Thymus (tissue), 14 donors: ENCODE measurements at places on chromosomes 5 and 9. TPM values are rescaled to one million over a fixed set of nuclear protein-coding genes. Genes with fewer than 3 reads are reported as not detected.

PCDHA13 gene
- polyA plus RNA-seq, result under 0.01 TPM

SH2D3C gene
- 25.1 TPM for polyA plus RNA-seq

ACOT12 gene
- 0.14 TPM for polyA plus RNA-seq

ANKRD33B gene
- polyA plus RNA-seq, result 4.5 TPM

EIF4E1B gene
- polyA plus RNA-seq, result 0.05 TPM

DNA sequence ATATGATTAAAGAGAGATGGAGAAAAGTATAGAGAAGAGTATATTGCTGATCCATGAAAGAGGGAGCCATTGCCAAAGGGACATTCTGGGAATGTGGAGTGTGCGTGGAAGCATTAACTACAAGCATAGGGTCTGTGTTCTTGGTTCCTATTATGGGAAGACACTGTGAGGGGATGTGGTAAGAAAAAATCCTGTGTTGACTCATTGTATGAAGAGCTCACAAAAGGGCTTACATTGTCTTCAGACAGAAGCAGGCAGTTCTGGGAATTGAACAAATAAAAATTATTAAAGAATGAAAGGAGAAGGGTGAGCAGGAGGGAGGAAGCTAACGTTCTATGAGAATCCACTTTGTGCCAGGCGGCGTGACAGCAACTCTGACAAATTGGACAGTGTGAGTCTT, 250.4 kb upstream of the CHD1 start:
- DNase-seq, result no peak

GRCh38 chr5:96823900-96824380, 16.2 kb upstream of the ERAP1 start:
- DNase-seq, result no peak

GRCh38 chr9:129437626-129438323, 183.1 kb downstream of the C9orf50 start:
- no peak for DNase-seq

GRCh38 chr9:69759021-69759420, 790 bp downstream of the PTAR1 start:
- peak; percentile 36 for DNase-seq

DNA sequence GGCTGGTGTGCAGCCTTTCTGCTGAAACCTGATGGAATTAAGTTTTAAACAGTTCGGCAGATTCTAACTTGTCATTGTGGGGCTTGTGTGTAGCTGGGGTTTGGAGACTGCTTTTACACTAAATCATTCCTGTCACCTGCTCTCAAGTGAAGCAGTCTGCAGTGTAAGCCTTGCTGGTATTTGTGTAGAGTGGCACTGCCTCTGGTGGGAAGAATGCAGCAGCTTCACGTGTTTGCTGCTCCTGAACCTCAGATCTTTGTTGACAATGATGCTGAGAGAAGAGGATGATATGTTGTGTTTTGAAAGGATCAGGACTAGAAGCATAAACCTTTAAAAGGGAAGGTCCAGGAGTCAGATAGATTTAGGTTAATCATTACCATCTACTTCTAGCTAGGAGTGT, 88.1 kb downstream of the KDM4C start:
- DNase-seq, result no peak

- no peak for DNase-seq
These were observed 146.4 kb downstream of the SGCD start for GRCh38 chr5:156473269-156473908.

DNA sequence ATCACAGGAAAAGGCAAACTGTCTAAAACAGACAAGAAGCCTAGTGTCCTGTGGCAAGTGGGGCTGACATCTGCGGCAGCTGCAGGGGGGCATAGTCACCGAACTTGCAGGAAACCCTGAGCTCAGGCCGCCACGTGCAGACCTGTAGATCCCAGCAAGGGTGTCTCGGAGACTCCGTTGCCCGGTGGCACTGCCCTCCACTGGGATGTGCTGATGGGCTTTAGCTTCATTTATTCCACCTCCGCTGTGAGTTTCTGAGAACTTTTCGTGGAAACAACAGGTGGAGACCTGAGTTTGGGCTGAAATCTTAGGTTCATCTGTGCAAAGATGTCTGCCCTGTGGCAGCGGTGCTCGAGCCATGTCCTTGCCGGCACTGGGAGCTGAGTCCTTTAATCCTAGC, 22.1 kb downstream of the CEP72 start:
- DNase-seq, result no peak

GRCh38 chr9:134458207-134459108, 132.2 kb downstream of the RXRA start:
- DNase-seq, result no peak

DNA sequence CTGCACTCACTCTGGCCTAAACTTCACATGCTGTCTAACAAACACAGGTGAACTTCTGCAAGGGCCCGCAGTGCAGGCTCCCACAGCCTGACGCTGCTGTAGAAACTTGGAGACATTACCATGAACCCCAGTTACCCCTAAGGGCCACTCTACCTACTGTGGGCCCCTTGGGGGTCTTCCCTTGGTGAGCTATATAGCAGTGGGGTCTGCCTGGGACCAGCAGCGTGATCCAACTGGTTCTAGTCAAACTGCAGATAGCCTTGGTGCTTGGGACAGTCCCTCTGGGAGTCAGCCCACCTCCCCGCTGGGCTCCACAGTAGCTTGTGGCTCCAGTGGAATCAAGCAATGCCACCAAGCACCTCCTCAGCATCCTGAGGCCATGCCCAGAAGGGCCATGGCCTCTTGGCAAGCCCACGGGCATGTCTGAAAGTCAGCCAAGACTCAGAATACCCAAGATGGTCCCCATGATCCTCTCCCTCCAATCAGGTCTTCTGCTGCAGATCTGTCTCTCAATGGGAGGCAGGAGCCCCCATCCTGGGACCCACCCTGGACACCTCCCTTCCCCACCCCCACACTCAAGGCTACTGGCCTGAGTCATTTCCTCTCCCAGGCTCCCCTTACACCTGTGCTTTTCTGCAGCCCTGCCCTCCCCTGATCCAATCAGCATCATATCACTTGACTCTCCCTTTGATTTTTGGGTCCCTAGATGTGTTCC, 230.0 kb upstream of the IRX1 start:
- DNase-seq, result no peak

DNA sequence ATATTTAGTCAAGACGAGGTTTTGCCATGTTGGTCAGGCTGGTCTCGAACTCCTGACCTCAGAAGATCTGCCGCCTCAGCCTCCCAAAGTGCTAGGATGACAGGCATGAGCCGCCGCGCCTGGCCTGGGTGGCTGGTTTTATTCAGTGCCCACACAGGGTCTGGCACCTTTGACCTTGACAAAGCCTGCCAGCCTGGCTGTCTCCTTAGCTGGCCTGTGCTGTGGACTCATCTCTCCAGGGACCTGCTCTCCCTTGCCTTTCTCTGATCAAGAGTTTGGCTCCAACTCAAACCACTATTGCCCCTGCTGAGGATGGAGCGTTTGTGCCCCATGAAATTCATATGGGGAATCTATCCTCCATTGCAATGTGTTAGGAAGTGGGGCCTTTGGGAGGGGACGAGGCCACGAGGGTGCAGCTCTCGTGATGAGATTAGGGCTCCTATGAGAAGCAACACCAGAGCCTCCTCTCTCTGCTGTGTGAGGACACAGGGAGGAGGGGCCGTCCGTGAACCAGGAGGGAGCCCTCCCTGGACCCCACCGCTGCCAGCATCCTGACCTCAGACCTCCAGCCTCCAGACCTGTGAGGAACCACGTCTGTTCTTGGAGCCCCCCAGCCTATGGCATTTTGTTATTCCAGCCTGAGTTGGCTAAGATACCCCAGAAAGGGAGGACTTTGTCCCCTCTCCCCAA, 45.0 kb downstream of the MRPL36 start:
- DNase-seq, result no peak

- DNase-seq, result peak; percentile 19
These were observed 31.0 kb upstream of the ANKRD34B start for GRCh38 chr5:80600943-80601693.

DNA sequence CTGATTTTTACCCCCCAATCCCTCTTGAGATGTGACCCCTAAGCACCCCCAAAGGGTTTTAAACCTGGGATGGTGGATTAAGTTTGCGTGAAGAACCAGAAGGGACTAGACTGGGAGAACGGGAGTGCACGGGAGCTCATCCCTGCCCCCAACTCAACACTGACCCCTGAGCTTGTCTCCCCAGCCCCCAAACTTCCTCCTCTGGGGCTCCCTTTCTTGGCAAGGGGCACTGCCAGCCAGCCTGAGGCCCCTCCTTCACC, 5.0 kb upstream of the SET start:
- no peak for DNase-seq

- no peak for DNase-seq
These were observed 1.7 kb downstream of the PRKAA1 start for GRCh38 chr5:40796487-40796889.

DNA sequence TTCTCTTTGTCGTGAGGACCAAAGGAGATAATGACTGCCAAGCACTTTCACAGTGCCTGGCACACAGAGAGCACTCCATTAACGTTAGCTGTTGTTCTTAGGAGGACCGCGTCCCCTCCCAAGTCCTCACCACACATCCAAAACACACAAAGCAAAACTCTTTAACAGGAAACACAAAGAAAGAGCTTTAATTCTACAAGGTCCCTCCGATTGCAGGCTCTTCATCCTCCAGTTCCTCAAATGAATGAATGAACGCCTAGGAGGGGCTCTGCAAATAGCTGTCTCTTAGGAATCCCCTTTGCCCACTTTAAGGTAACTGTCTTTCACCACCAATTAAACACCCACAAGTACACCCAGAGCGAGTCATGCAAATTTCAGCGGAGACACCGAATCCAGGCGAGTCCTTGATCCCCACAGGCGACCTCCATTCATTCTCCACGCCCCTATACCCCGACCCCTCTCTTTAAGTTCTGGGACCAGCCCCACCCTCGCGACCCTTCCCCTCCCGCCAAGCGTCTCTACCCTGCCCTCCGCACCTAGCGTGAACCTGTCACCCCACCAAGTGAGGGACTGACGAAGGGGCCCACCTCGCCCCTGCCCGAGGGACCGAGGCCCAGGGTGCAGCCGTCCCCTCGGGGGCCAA, 644 bp downstream of the TSC1 start:
- DNase-seq, result no peak
